ENCODE measurements at places on chromosomes 12 and 14. TPM values are rescaled to one million over a fixed set of nuclear protein-coding genes. Genes with fewer than 3 reads are reported as not detected.

TMPRSS12 gene
- total RNA-seq, result not detected

DAO gene
- total RNA-seq, result not detected

CLEC1B gene
- not detected for total RNA-seq

WIF1 gene
- total RNA-seq, result not detected

DCAF5 gene
- 9.5 TPM for total RNA-seq

LRRC43 gene
- total RNA-seq, result not detected

KCNJ8 gene
- total RNA-seq, result 2.0 TPM

ZC2HC1C gene
- total RNA-seq, result not detected

MOK gene
- 36.6 TPM for total RNA-seq

KLC1 gene
- 123 TPM for total RNA-seq

NOVA1 gene
- total RNA-seq, result not detected

EVL gene
- total RNA-seq, result 21.7 TPM

BIN2 gene
- total RNA-seq, result 0.06 TPM

SPTSSA gene
- 11.7 TPM for total RNA-seq

SLC6A15 gene
- total RNA-seq, result 24.5 TPM

ENTPD5 gene
- total RNA-seq, result 7.2 TPM

ARMH4 gene
- total RNA-seq, result 1.5 TPM

DNAH10 gene
- total RNA-seq, result not detected

MGST1 gene
- total RNA-seq, result 25.5 TPM

RFLNA gene
- not detected for total RNA-seq

HOXC9 gene
- 12.2 TPM for total RNA-seq

SLC15A4 gene
- total RNA-seq, result 29.7 TPM

MCRS1 gene
- total RNA-seq, result 99.1 TPM

DEGS2 gene
- total RNA-seq, result not detected

KRT75 gene
- total RNA-seq, result not detected

FOXM1 gene
- 85.6 TPM for total RNA-seq

DENND5B gene
- total RNA-seq, result 11.7 TPM

CAPS2 gene
- total RNA-seq, result 1.1 TPM

TMEM119 gene
- total RNA-seq, result 0.03 TPM

CABP1 gene
- total RNA-seq, result not detected

PLD4 gene
- total RNA-seq, result 0.02 TPM

All from HT1080 (cell line).